ENCODE measurements at places on chromosomes 12 and 14. TPM values are rescaled to one million over a fixed set of nuclear protein-coding genes. Genes with fewer than 3 reads are reported as not detected.

- DNase-seq = no peak
These were observed 2.3 kb downstream of the RFX4 start for GRCh38 chr12:106585105-106585520.

- DNase-seq = no peak
These were observed 52.1 kb upstream of the PPFIA2 start for GRCh38 chr12:81811061-81811777.

DNA sequence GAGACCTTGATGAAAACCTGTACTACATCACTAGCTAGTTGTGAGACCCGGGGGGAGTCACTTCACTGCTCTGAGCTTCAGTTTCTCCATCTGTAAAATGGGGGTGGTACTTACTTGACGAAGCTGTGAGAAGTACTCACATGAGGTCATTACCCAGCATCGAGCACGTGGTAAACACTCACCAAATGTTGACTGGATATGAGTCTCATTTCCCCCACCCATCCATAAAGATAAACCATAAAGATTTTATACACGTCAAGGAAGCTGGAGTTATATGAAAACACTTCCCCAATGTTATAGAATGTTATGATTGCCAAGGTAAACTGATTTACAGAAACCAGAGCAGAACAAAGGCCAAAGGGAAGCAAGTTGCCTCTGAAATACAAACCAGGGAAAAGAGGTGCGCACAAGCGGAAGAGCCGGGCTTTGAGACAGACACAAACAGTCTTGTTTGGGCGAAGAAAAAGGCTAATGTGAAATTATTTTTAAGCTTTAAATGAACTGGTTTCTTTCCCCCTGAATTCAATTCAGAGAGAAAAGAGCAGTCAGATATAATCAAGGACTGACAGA, 536.8 kb downstream of the MED13L start:
- DNase-seq = no peak

- no peak for DNase-seq
These were observed 112.7 kb downstream of the BTG1 start for GRCh38 chr12:92032965-92033364.

GRCh38 chr14:99538275-99538674, 57.1 kb downstream of the CCNK start:
- no peak for DNase-seq

- DNase-seq = no peak
These were observed 180.5 kb downstream of the DAD1 start for GRCh38 chr14:22408547-22408946.

DNA sequence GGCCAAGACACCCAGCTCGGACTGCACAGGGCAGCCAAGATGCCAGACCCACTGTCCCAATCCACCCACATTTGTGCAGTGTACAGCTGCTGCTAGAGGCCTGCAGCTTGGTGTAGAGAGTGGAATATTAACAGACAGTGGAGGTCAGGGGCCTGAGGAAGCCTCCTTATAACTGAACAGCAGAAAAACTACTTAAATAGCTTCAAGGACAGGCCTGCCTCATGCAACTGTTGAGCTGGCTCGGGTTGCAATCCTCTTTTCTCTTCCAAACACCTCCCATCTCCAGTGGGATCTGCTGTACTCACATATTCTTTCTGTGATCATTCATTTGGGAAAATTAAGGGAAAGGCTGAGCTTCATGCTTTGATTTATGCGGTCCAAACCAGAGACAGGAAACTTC, 1043.2 kb upstream of the TMEM132C start:
- DNase-seq = no peak

GRCh38 chr12:92002673-92003382, 142.8 kb downstream of the BTG1 start:
- DNase-seq = no peak

DNA sequence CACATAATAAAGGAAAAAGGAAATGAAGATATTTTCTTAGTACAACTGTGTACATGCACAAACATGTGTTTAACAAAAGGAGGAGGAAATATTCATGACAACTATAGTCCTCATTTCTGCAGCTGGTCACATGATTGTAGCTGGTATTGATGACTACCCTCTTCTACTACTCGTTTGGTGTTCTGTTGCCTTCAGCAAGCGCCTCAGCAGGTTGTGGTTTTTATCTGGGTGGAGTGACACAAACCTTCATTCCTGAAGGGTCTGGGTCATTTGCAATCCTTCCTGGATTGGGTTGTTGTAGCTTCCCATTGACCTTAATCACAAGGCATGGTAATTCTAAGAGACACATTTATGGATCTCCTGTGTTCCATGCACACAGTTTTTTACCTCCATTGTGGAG, 1009.9 kb upstream of the USP15 start:
- DNase-seq = no peak

DNA sequence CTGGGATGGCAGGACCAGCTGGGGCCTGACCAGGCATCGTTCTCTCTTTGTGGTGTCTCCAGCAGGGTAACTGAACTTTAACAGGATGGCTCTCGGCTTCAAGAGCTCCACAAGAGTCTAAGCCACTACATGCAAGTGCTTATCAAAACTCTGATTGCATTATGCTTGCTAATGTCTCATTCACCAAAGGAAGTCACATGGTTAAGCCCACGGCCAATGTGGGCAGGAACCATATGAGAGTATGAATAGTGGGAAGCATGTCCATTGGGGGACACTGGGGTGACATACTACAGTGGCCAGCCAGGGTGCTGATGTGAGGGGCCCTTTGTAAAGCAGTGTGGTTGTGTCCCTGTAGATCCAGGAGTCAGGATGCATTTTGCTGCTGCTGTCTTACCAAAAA, 35.0 kb upstream of the KCNA5 start:
- DNase-seq = no peak

DNA sequence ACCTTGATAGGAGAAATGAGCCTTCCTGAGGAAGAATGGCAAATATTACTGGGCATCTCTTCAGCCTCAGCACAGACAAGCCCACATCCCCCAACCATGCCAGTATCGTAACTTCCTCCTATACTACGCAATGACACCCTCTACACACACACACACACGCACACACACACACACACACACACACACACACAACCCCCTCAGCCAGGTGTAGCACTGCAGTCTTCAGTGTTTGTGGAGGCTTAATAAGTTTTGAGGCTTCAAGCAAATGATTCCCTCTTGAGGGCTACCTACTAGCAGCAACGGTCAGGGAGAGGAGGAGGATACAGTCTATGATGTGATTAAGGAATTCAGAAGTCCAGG, 1.6 kb downstream of the DGKA start:
- peak; percentile 24 for DNase-seq

Gene FZD10
- 1.4 TPM for polyA plus RNA-seq

Gene MARCHF9
- 15.6 TPM for polyA plus RNA-seq

Gene IFNG-AS1
- polyA plus RNA-seq = 0.31 TPM

Gene SELPLG
- 4.4 TPM for polyA plus RNA-seq

Gene LTA4H
- polyA plus RNA-seq = 148 TPM

Gene TMEM63C
- polyA plus RNA-seq = 0.29 TPM

Gene SSTR1
- polyA plus RNA-seq = 1.3 TPM

Gene ERG28
- polyA plus RNA-seq = 31.6 TPM

All from right lung (tissue), 10 donors.